ENCODE measurements at places on chromosomes 16 and 17. TPM values are rescaled to one million over a fixed set of nuclear protein-coding genes. Genes with fewer than 3 reads are reported as not detected.
A peak's percentile ranks its signal among the peaks of the same experiment; 100 is the strongest.

Gene CPNE7
- total RNA-seq, result 21.1 TPM

Gene EMP2
- total RNA-seq, result 27.6 TPM

Gene TEKT5
- total RNA-seq, result not detected

Gene MPV17L
- total RNA-seq, result not detected

Gene ARL5C
- total RNA-seq, result not detected

- DNase-seq, result no peak
Measured at GRCh38 chr16:15639061-15639568, 3.8 kb downstream of the MARF1 start.

DNA sequence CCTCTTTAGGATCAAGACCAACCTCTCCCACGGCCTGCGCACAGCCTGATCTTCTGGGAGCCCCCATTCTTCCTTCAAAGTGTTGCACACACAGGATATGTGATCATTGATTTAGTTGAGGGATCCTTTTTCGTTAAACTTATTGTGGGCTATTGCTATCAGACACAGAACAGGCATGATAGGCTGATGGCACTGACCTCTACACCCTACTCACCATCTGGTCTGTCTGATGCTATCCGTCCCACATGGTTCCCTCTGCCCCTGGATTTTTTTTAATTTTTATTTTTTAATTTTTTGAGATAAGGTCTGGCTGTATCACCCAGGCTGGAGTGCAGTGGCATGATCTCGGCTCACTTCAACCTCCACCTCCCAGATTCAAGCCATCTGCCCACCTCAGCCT is 19.2 kb upstream of the LITAF start:
- no peak for DNase-seq

- DNase-seq, result no peak
Measured at GRCh38 chr17:2564877-2565276, 28.6 kb upstream of the PAFAH1B1 start.

DNA sequence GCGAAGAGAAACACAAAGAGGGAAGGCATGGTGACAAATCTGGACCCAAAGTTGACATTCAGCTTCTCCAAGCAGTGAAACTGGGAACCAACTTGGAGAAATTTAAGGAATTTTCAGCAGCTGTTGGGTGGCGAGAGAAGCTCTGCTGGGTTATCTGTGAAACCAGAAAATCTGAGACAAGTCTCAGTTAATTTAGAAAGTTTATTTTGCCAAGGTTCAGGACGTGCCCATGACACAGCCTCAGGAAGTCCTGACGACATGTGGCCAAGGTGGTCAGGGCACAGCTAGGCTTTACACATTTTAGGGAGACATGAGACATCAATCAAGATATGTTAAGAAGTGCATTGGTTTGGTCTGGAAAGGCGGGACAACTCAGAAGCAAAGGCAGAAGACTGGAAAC is 11.2 kb upstream of the CD300LF start:
- DNase-seq, result no peak

DNA sequence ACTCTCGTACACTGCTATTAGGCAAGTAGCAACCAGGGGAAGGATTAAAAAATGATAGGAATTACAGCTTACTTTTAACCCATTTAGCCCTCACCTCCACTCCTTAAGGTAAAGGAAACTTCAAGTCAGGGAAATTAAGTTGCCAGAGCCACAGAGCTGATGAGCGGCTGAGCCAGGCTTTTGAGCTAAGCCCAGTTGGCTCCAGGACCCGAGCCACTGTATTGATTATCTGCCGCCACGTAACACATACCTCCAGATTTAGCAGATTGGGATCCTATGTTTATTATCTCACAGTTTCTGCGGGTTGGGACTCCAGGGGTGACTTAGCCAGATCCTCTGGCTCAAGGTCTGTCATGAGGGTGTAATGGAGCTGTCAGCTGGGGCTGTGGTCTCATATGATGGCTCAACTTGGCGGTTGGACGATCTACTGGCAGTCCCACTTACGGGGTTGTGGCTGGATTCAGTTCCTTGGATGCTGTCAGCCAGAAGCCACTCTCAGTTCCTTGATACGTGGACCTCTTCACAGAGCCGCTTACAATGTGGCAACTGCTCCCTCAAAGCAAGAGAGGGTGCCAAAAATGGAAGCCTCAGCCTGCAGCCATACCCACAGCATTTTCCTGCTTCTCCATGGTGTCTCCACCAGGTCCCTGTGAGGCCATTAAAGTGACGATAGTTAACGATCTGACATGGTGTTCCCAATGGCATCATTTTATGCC is 57.3 kb downstream of the TMEM186 start:
- DNase-seq, result no peak

DNA sequence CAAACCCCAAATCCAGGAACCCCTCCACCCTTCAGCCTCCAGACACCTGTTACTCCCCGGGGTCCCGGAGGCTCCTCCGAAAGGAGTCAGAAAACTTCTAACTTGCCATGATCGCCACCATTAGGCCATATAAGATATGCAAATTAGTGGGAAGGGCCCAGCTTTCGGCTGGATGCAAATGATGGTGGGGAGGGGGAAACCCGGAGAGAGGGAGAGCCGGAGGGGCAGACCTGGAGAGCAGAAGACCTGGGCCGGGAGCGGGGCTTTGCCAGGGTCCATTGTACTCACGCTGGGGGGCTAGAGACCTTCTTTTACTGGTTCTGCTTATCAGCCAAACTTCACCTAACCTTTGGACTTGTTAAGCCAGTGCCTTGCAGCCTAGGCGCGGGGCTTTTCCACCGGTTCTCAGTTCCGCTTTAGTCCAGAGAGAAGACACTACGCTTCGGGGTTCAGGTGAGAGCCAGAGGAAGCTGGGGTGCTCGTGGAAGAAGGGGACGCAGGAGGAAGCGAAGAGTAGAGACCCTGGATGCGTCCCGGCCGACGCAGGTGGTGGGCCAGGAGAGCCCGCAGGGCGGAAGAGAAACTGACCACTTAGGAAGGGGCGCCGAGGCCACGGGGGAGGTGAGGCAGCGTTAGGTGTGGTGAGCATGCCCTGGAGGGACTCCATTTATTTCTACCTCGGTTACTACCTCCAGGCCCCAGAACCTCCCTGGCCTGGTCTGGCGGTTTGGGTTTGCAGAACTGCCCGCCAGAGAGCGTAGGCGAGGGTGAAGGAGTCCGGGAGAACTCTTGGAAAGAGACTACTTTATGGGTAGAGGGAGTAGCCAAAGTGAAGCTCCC is at the start of gene HNF1B:
TSS of gene HNF1B (minus strand) at position 99 of the 840 bp plus-strand sequence. CDS start 175 bp downstream, outside the sequence.
- no peak for DNase-seq

DNA sequence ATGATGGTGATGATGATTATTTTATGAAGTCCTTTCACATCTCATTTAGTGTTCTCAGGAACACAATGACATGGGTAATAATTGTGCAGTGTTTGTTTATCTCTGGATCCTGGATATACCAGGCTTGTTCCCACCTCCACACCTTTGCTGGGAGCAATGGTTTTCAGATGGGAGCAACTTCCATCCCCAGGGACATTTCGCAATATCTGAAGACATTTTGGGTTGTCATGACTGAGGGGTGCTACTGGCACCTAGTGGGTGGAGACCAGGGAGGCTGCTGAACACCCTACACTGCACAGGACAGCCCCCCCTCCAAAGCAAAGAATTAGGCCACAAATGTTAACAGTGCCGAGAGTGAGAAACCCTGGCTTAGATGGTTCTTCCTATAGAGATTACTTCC is 13.5 kb upstream of the SALL1 start:
- DNase-seq, result no peak

- DNase-seq, result peak; percentile 55
Measured at GRCh38 chr16:86016201-86016965, 117.4 kb downstream of the IRF8 start.

GRCh38 chr17:2101448-2102257 is 46.8 kb downstream of the HIC1 start:
- no peak for DNase-seq

DNA sequence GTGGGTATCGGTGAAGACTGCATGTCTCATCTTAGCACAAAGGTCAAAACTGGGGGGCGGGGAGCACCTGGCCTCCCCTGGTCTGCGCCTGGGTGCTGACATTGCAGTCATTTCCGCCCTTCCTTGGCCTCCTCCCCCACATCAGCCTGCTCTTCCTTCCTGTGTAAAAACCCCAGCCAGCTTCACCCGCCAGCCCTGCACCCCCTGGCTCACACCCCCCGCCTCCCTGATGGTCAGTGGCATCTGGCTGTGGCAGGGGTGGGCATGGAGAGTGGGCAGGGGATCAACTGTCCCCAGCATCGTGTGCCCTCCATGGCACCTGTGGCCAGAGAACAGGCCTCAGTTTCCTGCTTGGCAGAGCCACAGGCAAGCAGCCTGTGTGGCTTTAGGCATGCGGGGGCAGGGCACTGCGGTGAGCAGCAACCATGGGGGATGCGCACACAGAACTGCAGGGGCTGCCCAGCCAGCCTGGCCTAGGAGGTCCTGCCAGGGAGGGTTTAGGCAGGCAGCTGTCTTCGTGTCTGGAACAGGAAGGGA is 26.5 kb upstream of the LASP1NB start:
- no peak for DNase-seq

DNA sequence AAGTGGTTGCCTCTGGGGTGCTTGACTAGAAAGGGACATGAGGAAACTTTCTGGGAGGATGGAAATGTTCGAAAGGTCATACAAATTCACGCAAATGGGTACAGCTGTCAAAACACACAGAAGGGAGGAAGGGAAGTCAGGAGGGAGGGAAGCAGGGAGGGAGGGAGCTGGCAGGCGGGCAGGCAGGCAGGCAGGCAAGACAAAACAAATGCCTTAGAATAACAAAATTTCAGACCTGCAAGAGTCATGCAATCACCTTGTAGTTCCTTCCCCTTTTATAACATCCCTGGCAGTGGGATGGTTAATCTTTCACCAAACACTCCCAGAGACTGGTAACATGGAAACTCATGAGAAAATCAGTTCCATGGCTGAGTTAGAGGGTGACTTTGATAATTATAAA is 189.2 kb downstream of the STX8 start:
- DNase-seq, result no peak

DNA sequence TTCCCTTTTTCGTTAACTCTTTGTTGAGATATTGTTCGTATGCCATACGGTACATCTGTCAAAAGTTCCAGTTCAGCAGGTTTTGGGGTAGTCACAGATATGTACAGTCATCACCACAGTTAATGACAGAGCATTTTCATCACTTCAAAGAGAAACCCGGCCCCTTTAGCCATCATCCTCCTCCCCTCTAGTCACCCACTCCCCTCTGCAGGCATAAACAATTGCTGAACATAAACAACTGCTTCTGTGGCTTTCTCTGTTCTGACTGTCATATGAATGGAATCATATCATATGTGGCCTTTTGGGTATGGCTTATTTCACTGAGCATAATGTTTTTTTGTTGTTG is 59.3 kb downstream of the RNF213 start:
- DNase-seq, result no peak

DNA sequence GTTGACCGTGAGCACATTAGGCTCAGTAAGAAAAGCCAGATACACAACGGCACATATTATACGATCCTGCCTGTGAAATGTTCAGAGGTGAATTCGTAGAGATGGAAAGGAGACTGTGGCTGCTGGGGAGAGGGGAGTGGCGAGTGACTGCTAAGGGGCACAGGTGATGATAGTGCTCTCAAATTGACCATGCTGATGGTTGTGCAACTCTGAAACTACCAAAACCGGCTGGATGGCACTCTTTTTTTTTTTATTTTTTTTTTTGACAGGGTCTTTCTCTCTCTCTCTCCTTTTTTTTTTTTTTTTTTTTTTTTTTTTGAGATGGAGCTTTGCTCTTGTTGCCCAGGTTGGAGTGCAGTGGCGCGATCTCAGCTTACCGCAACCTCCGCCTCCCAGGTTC is 8.1 kb upstream of the SEC14L5 start:
- DNase-seq, result no peak

GRCh38 chr17:27407916-27408864 is 48.1 kb upstream of the KSR1 start:
- DNase-seq, result peak; percentile 53

DNA sequence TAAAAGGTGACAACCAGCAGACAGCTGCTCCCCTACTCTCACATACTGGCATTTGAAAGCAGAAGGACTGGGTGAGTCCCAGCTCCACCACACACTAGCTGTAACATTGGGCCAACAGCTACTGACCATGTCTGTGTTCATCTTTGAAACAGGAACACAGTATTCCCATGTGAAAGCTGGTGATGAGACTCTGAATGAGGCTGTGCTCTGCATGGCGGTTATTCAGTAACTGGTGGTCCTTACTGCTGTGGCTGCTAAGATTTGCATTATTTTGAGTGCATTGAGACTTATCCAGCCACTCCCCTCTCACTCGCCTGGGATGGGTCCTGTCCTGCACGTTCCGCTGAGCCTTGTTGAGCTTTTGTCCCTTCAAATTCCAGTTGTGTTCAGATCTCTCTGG is 342.9 kb downstream of the FOXL1 start:
- DNase-seq, result no peak

DNA sequence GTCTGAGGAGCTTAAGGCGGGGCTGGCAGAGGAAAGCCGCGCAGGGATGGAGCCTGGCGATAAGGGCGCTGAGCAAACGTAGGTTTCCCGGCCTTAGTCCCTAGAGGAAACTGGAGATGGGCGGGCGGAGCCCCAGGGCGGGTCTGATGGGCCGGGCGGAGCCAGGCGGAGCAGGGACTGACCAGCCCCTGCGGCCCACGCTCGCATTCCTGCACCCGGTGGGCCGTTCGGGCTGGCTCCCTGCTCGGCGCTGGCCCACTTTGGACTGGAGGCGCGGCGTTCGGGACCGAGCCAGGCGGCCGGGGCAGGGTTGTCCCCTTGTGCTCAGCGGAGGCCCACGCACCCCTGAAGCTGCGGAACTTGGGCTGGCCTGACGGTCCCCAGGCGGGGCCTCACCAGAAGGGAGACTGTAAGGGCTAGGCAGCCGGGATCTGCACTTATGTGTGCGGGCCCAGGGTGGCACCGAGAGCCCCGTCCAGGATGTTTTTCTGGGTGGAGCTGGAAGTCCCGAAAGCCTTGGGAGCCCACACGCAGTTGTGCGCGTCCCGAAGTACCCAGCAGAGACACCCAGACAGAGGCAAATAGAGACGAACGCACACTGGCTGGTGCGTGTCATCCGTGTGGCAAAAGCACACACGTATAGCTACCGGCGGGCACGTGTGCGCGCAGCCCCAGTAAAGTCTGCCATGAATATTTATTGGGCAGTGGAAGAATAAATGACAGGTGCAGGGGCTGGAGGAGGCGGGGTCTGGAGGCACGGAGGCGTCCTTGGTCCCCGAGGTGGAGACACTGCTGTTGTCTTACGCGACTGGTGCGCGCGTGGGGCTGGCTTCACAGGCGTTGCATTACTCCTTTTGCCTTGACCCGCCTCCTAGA is 1.4 kb downstream of the PYDC1 start:
- DNase-seq, result peak; percentile 35
